ENCODE measurements at places on chromosomes 4 and X.

GRCh38 chr4:79915246-79915645 lies 157.8 kb downstream of the ANTXR2 start:
- no peak for DNase-seq

DNA sequence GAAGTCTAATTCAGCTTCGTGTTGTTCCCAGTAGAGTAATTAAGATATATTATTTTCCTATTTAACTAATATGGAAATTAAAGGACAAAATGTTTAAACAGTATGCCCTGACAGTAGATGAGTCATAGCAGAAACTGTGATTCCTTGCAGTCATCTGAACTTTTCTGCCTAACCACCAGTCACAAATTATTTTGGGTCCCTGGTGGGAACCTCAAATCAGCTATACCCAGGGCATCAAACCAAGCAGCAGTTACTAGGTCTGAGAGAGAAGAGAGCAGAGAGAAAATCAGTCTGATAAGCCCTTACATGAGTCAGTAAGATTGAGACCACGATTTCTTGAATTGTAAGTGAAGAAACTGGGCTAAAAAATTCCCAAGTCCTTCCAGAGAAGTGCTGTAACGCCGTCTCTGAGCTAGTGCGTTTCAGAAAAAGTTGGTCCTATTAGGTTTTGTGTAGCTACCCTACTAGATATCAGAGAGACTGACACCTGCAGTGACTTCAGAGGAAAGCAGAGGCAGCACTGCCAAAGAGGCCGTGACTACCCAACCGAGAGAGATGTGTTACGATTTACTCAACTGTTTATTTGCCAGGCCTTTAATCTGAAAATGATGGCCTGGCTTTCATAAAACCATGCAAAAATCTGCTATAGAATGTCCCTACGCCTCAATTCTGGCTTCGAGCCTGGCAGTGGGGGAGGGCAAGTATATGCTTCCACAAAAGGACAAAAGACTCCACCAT lies 21.7 kb upstream of the GPM6A start:
- DNase-seq = no peak

GRCh38 chr4:119906277-119906676 lies 160.4 kb downstream of the MAD2L1 start:
- DNase-seq = peak; percentile 2

GRCh38 chrX:131558562-131558961 lies 14.7 kb downstream of the OR13H1 start:
- DNase-seq = no peak

GRCh38 chrX:154369449-154370299 lies 4.8 kb downstream of the FLNA start:
- peak; percentile 92 for DNase-seq

DNA sequence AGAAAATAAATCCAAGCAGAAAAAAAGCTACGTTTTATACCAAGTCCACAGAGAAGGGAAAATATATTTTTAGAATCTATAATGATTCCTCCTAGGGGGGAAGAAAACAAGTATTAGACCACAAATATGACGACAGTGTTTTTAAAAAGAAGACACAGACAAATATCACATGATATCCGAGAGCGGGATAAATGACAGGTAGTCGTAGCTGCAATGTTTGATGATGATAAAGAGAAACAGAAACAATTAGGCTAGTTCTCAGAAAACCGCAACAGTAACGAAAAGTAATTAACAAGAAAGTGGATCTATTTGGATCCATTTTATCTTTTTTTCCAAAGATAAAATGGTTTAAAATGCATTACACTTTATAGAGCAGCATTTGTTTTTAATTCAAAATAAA lies 918 bp downstream of the HAUS3 start:
- no peak for DNase-seq

GRCh38 chr4:185774845-185775680 lies 36.9 kb downstream of the SORBS2 start:
- DNase-seq = no peak

DNA sequence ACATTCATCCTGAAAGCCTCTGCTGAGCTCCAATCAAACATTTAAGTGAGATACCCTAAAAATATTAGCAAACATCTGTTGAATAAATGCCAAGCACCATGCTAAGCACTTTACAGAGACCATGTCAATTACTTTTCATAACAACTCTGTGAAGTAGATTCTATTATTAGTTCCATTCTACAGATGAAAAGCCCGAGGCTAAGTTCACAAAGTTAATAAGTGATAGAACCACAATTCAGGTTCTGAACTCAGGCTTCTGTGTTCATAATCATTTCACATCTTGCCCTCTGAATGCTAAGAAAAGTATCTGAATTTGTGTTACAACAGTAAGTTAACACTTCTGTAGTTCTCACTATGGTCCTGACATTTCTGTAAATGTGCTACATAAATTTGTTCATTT lies 27.4 kb downstream of the SEL1L3 start:
- DNase-seq = no peak

- peak; percentile 60 for DNase-seq
These were observed 3.6 kb downstream of the MID1IP1 start for GRCh38 chrX:38804682-38805431.

- no peak for DNase-seq
These were observed 110.6 kb upstream of the LIMCH1 start for GRCh38 chr4:41427306-41427882.

GRCh38 chrX:123685232-123685631 lies 47.6 kb downstream of the THOC2 start:
- no peak for DNase-seq

DNA sequence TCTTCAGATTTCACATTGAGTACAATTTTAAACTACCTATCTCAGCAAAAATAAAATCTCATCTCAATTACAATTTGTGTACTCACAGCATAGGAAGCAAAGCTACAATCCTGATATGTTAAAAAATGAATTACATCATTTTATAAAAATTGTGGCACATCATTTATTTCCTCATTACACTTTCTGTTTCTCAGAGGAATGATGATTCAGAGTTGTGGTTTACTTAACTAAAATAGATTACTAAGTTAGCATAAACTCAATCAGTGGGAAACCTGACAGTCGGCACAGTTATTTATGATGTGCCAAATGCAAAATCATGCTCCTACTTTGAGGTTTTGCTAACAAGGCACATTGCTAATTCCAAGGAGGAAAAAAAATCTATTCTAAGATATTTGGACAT lies 325.0 kb downstream of the FBXO8 start:
- DNase-seq = no peak

DNA sequence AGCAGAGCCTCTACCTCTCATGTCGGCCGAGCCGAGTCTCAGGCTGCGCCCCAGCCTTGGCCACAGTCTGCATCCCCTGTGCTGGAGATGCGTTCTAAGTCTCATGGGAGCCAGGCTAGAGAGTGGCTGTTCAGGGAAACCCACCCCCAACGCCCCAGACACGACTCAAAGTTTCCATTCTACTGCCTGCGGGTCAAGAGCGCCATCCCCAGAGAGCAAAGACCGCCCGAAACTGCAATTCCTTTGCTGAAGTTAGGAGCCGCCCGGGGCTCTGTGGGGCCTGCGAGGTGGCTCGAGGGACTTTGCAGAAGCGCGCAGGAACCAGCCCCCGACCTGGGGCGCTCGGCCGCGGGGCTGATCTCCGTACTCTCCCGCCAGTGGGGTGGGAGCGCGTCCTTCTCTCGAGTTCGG lies 10.0 kb upstream of the ELF4 start:
- peak; percentile 41 for DNase-seq

- no peak for DNase-seq
These were observed 13.9 kb upstream of the ETDC start for GRCh38 chrX:135295238-135295943.

GRCh38 chr4:36651253-36651652 lies 369.8 kb downstream of the DTHD1 start:
- DNase-seq = no peak

GRCh38 chr4:127417885-127418535 lies 214.7 kb upstream of the INTU start:
- no peak for DNase-seq

All from NCI-H82 (cell line).